ENCODE measurements at places on chromosomes 4 and X.

DNA sequence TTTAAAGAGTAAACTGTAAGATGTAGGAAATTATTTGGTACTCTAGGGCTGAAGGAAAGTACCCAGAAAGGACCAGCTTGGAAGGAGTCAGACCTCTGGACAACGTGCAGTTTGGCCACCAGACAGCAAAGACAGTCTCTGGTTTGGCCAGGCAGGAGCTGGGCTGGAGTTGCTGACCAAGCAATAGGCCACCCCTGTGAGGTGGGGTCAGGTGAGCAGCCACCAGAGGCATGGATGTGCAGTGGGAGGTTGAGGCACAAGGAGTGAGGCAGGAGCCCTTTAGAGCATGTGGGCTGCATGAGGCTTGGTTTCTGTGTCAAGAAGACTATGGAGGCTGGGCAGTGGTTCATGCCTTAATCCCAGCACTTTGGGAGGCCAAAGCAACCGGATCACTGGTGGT lies 17.7 kb upstream of the MRFAP1 start:
- H3K36me3 ChIP-seq: peaks cover 28% of the 10 kb centered on the region
- H3K27me3 ChIP-seq: no peaks in the 10 kb centered on the region
- no peaks in the 10 kb centered on the region for H3K4me1 ChIP-seq
- no peak overlapping the region for H3K4me3 ChIP-seq
- no peak for DNase-seq
- H3K27ac ChIP-seq: no peak overlapping the region

DNA sequence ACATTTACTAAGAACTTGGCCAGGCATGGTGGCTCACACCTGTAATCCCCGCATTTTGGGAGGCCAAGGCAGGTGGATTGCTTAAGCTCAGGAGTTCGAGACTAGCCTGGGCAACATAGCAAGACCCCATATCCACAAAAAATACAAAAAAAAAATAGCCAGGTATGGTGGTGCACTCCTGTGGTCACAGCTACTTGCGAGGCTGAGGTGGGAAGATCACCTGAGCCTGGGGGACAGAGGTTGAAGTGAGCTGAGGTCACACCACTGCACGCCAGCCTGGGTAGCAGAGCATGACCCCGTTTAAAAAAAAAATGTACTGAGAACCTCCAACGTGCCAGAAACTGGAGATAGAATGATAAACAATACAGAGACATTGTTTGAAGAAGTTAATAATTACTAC lies 8.0 kb downstream of the OPRPN start:
- DNase-seq: no peak
- no peaks in the 10 kb centered on the region for H3K36me3 ChIP-seq
- H3K27ac ChIP-seq: no peak overlapping the region
- H3K4me3 ChIP-seq: no peak overlapping the region
- no peaks in the 10 kb centered on the region for H3K27me3 ChIP-seq

GRCh38 chrX:40623665-40624064 lies 437 bp downstream of the MPC1L start:
- no peaks in the 10 kb centered on the region for H3K4me1 ChIP-seq
- H3K27ac ChIP-seq: no peak overlapping the region
- H3K27me3 ChIP-seq: no peaks in the 10 kb centered on the region
- no peak for DNase-seq
- peaks cover 10% of the 10 kb centered on the region for H3K36me3 ChIP-seq

DNA sequence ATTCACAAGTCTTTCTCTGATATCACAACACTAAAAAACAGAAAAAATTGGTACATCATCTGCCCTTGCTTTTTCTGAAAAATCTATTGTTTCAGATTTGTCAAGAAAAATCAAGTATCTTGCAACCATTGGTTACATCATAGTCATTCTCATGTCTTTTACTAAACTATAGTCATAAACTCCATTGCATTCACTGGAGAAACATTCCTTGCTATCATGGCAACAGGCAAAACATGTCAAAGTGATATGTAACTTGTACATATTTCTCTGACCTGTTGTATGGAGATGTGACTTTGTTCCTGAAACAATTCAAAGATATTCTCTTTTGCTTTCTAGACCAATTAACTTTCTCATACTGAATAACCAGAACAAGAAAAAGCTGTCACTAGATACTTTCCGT lies 121.9 kb upstream of the ANK2 start:
- DNase-seq: no peak
- H3K27me3 ChIP-seq: no peaks in the 10 kb centered on the region
- H3K36me3 ChIP-seq: no peaks in the 10 kb centered on the region
- no peaks in the 10 kb centered on the region for H3K4me1 ChIP-seq
- H3K27ac ChIP-seq: no peak overlapping the region

GRCh38 chr4:10671366-10671765 lies 13.2 kb downstream of the CLNK start:
- H3K4me3 ChIP-seq: no peak overlapping the region
- DNase-seq: peak; percentile 40
- no peaks in the 10 kb centered on the region for H3K27me3 ChIP-seq
- peak overlapping the region; percentile 45 for H3K27ac ChIP-seq

All from T-cell (primary cell).